ENCODE measurements at places on chromosomes 5 and 9. TPM values are rescaled to one million over a fixed set of nuclear protein-coding genes. Genes with fewer than 3 reads are reported as not detected.
A peak's percentile ranks its signal among the peaks of the same experiment; 100 is the strongest.

- no peak for DNase-seq
Observed at GRCh38 chr5:57163553-57164006, 10.3 kb upstream of the GPBP1 start.

DNA sequence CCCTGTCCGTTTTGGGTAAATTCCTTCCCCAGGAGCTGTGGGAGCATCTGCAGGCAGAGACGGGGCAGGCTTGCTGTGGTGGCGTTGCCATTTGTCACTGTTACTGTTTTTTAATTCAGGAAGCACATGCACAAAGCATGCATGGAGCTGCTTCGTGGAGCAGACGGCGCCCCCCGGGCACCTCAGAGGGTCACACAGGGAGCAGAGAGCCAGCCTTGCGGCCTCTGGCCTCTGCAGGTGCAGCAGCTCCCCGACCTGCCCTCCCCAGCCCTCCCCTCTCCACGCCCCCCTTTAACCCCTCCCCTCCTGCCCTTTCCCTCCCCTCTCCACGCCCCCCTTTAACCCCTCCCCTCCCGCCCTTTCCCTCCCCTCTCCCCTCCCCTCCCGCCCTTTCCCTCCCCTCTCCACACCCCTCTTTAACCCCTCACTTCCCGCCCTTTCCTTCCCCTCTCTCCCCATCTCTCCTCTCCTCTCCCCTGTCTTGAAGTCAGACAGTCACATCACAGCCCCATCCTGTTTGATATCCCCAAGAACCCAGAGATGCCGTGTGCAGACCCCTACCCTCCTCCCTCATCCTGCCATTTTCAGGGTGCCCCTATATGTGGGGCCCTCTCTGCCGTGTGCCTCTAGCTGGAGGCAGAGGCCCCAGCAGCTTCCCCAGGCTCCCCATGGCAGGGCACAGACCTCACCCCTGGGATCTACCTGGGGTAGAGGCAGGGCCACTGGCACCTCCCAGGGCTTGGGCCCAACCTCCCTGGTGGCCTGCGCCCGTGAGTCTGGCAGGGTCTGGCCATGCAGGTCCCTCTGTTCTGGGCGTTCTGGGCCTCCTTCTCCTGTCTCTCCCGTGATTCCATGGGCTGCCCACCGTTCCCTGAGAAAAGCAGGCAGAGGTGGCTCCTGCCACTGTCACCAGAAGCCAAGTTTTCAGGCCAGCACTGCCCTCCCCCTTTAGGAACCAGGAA is 29.6 kb upstream of the UBAC1 start:
- peak; percentile 79 for DNase-seq

DNA sequence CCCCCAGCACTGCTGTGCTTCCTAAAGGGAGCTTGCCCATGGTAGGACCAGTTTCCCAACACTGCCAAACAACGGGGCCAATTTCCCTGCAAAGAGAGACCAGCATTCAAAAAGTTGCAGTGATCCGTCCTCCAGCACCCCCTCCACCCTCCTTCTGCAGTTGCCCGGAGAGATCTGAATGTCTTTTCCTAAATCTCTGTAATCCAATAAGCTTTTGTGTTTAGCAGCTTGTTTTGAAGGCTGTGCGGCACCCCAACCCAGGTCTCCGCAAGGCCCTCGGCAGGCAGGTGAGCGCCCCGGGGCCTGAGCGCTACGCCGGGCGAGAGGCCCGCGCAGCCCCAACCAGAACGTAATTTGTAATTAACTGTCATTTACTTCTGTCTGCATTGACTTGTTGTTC is 366.9 kb upstream of the IRX2 start:
- DNase-seq, result no peak

DNA sequence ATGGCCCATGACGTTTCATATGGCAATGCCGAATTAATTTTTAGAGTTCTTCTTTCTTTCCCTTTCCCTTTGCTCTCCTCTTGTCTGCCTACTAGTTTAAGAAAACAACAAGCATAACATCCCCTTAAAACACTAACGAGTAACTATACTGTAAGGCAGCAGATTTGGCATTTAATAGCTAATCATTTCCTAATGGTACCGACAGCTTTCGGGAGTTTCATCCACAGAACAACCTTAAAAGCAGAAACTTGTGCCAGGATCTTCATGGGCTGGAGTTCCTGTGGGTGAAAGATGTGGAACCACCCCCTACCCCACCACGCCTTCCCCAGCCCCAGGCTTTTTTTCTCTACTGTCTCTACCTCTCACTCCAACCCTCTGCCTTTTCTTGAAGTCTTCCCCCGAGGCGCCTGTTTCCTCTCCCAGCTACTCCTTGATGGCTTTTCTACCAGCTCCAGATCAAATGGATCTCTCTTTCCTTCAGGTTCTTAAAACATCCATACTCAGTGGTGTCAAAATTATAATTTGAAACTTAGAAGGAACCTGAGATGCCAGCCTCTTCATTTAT is 319.5 kb downstream of the PIK3R1 start:
- no peak for DNase-seq

Gene UBE2D2
- total RNA-seq, result 140 TPM

Gene SPINK6
- not detected for total RNA-seq

Gene ANKRD31
- 0.30 TPM for total RNA-seq

Gene SPATA24
- total RNA-seq, result 3.1 TPM
